ENCODE measurements at places on chromosomes 6 and 20.

DNA sequence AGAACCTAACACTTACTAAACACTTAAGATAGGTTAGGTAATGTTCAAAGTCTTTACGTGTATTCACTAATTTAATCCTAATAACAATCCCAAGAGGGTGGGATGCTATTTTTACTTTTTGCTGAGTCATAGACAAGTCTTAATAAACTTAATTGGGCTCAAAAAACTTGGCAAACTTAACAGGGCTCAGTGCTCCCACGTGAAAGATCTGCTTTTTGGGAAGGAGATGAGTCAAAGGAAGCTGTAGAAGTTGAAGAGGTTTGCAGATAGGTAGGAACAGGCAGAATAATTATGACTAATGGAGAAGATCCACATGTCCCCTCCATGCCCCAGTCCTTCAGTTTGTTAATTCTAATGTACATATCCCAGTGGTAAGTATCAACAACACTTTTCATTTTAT is 44.5 kb upstream of the STMND1 start:
- no peak for DNase-seq

GRCh38 chr6:144659202-144660182 is 374.4 kb downstream of the UTRN start:
- DNase-seq, result no peak

GRCh38 chr20:53895385-53895755 is 175.0 kb downstream of the BCAS1 start:
- DNase-seq, result no peak

DNA sequence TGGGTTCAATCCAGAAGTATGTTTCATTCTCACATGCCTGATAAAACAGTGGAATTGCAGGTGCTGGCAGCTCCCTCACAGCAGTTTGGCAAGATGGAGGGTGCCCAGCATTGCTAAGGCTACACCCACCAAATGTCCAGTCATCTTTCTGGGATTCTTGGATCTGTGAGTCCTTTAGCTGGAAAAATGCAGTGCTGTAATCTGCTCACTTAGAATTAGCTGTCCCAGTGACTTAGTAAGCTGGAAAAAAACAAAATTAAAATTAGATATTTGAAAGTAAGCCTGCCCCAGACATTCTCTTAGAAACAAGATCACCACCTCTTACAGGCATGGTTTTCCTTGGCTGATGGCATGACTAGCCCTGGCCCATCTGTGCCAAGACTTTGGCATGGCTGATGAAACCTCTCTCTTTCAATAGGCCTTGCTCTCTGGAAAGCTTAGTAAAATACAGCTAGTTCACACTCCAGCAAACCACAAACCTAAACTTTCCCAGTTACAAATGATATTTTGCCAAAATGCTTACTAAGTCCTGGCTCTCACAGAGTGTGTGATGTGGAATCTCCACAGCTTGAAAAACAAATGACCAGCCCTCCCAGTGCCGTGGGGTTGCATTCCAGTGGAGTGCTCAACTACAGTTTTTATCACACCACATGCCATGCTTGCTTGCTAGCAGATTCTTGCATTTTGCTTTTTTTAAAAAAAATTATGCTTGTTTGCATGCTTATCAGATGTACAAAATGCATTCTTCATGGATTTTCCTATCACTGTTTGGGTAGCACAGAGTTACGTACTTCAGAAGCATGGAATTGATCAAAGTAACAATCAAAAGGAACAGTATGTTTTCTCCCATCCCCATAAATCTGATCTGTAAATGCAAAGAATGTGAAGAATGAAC is 261.5 kb downstream of the EYA4 start:
- DNase-seq, result no peak

DNA sequence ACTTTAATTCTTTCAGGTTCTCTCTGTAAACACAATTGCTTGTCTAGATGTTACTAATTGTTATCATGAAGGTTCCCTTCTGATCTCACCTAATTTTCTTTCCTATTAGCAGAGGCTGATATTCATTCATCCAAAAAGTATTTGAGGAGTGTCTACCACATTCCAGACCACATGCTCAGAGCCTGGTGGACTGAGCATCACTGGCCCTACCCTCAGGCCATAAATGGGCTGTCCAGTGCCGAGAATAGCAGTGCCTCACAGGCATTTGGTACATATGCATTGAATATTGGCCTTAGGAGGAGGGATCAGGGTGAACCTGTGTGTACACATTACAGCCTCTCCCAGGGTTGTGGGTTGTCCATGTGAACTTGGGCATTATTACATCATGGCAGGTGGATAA is 40.4 kb upstream of the PRELID3B start:
- DNase-seq, result no peak

GRCh38 chr6:9789201-9789600 is 625.7 kb downstream of the TFAP2A start:
- DNase-seq, result no peak

- no peak for DNase-seq
Measured at GRCh38 chr6:146990284-146990683, 213.9 kb upstream of the STXBP5 start.

DNA sequence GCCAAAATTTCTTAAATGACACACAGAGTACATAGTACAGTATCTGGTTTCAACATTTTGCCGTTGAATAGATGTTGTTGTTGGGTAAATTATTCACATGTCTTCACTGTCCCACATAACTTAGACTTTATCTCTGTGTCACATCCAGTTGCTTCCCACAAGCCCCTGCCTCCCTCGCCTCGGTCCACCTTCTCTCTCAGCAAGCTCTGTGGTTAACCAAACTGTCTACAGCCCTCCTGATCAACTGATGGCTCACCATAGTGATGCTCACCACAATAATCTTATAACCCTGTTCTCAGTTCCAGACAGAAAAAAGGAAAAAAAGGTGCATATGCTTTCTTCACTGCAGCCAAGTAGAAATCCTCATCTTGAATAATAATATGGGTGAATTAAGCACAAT is 23.0 kb downstream of the IL17F start:
- DNase-seq, result no peak

DNA sequence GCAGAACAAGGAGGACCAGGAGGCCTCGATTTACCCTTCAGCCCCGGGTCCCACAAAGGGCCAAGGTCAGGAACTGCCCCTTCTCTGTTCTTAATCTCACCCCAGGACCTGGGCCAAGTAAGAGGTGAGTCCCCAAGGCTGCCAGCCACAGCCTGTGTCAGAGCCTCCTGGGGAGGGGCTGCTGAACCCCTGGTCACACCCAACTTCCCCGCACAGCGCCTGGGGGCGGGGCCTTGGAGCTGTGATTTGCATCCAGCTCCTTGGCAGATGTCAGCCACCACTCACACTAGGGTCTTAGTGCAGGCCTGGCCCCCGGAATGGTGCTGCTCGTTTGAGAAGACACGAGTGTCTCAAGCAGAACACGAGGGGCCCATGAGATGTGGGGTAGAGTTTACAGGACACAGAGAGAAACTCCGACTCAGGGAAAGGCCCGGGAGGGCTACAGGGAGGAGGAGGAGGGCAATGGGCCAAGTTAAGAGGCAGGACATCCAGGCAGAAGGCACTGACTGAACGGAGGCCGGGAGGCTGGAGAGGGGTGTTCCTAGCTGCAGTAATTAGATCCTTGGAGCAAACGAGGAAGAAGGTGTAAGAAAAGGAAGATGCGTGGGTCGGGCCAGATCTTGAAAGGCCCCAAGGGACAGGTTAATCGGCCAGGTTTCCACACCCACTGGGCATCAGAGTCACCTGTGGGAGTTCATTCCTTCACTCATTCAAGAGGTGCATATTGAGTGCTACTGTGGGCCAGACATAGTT is 26.9 kb downstream of the ZBP1 start:
- no peak for DNase-seq

GRCh38 chr20:44886266-44886651 is 754 bp downstream of the YWHAB start:
- no peak for DNase-seq

DNA sequence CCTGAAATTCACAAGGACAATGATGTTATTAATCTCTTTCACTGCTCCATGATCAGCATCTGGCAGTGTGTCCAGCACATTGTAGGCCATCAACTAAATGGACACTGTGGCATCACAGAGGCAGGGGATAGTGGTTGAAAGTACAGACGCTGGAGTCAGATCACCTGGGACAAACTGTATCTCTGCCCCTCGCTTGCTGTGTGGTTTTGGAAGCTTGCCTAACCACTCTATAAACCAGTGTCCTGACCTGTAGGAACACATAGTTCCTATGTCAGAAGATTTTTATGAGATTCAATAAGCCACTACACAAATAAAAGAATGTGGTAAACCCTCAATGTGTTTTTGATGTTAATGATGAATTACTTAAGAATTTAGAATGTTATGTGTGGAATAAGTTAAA is 219.3 kb upstream of the RNF217 start:
- DNase-seq, result no peak

GRCh38 chr6:132687306-132687705 is 26.5 kb downstream of the VNN1 start:
- DNase-seq, result no peak

- DNase-seq, result no peak
Measured at GRCh38 chr6:37865504-37865903, 46.0 kb downstream of the ZFAND3 start.

DNA sequence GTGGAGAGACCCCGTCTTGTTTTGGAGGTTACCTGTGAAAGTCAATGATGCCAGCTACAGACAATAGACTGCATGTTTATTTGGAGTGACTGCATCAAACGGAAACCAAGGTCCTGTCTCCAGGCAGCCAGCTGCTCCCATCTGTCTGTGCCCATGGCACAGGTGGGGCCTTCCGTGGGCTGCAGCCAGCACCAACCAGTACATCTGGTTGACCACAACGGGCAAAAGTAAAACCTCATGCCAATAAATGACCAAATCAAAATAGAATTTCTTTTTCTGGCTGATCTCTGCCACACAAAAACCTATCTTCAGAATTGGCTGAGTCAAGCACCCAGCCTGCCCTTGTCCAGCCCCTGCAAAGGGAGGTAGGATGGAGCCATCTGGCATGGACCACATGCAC is 33.5 kb downstream of the DLL1 start:
- DNase-seq, result no peak
